ENCODE measurements at places on chromosomes 7 and 10.

DNA sequence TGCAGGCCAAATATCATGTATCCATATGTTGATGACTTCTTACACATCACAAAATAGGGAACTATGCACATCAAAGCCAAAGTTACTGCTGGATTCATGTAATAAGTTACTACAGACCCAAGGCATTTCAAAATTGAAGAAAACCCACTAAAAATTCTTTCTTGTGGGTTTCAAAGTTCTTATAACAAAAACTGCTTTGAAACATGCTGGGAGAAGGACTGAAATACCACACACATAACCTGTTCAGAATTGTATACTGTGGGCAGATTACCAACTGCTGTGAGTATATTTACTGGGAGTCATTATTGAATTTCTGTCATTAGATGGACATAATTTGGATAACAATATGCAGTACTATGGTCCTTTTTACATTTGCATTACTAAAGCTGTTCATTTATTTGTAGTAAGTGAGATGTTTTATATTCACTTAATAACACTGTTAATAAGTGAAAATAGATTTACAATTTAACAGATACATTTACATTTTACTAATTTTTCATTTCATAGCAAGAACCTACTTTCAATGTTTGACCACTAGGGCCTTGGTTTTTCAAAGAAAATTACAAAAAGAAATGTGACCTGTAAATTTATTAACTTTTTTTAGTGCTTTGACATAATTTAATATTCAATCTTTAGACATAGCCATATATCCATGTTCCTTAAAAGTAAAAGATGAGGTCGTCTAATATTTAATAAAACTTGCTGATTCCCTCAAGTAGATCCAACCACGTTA is 132.6 kb downstream of the MAGI2 start:
- H3K4me3 ChIP-seq: no peak overlapping the region
- H3K27ac ChIP-seq: no peak overlapping the region
- no peaks in the 10 kb centered on the region for H3K36me3 ChIP-seq
- no peaks in the 10 kb centered on the region for H3K4me1 ChIP-seq
- DNase-seq: no peak

GRCh38 chr10:114064151-114065048 is 20.7 kb downstream of the ADRB1 start:
- no peak for DNase-seq
- no peak overlapping the region for H3K27ac ChIP-seq
- H3K4me1 ChIP-seq: peaks cover 3% of the 10 kb centered on the region
- no peak overlapping the region for H3K4me3 ChIP-seq
- peaks cover 3% of the 10 kb centered on the region for H3K27me3 ChIP-seq

DNA sequence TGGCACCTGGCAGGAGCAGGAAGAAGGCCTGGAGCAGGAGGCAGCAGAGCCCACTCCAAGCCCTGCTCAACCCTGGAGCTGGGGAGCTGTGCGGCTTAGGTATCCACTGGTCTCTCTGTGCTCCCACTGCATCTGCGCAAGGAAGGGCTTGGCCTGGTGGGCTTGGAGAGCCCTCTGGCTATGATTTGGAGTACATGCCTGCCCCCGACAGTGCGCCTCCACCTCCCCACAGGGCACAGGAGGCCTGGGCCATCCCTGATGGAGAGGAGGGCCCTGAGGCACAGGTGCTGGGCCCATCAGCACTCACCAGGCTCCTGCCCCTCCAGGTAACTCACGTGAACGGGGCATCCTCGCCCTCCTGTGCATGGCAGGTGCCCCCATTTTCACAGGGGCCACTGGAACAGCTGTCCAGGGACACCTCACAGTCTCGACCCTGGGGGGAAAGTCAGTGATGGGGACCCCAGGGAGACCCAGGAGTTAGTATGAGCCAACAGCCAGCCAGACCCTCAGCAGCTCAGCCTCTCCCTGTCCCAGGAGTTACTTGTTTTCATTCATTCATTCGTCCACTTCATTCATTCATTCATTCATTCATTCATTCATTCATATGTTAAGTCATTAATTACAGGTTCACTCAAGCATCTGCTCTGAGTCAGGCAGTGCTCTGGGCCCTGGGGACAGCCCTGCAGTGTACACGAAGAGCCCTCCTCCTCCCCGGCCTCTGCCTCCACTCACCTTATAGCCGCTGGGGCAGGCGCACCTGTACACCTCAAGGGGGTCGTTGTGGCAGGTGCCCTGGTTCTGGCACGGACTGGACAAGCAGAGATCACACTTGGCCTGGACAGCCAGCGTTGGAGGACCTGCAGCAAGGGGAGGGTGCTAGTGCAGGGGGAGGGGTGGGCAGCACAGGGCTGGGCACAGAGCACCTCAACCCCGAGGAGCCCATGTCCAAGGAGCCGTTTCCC is 167.2 kb downstream of the SLIT1 start:
- H3K27ac ChIP-seq: no peak overlapping the region
- peaks cover 2% of the 10 kb centered on the region for H3K27me3 ChIP-seq

DNA sequence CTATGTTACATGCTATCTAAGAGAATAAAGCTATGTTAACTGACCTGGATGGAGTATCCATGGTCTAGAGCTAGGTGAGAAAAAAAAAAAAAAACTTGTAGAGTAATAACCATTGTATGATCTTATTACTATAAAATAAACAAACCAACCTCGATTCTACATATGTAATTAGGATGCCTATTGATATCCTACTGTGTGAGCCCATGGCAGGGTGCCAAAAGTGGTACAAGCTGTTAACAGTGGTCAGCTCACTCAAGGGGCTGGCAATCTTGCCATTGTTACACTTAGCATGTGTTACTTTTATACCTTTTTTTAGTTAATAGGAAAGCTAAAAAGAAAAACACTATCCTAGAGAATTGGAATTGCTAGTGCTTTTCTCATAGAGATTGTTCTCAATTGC is 13.5 kb upstream of the IL6 start:
- H3K4me3 ChIP-seq: no peak overlapping the region
- H3K36me3 ChIP-seq: no peaks in the 10 kb centered on the region
- peaks cover 6% of the 10 kb centered on the region for H3K4me1 ChIP-seq
- no peak for DNase-seq

GRCh38 chr7:149496642-149497391 is 792 bp downstream of the ZNF746 start:
- no peaks in the 10 kb centered on the region for H3K36me3 ChIP-seq
- peak overlapping the region; percentile 98 for H3K4me3 ChIP-seq
- H3K4me1 ChIP-seq: peaks cover 4% of the 10 kb centered on the region
- peak; percentile 54 for DNase-seq
- H3K27me3 ChIP-seq: peaks cover 8% of the 10 kb centered on the region

DNA sequence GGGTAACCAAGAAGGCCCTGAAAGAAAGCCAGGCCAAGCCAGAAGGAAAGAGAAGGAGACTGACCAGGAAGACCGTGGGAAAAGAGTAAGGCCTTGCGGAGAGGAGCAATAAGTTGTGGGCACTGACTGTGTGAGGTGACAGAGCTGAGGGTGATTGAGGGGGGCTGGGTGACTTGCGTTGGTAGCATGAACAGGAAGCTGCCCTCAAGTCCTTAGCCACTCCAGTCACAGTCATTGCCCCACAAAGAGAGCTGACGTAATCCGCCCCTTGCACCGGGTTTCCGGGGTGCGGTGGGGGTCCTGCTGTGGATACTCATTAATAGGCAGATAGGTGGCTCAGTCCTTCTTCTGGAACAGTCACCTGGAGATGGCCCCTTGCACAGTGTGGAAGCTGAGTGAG is 16.1 kb upstream of the DMBT1 start:
- H3K27ac ChIP-seq: no peak overlapping the region
- peaks cover 14% of the 10 kb centered on the region for H3K4me1 ChIP-seq
- H3K36me3 ChIP-seq: no peaks in the 10 kb centered on the region
- H3K27me3 ChIP-seq: no peaks in the 10 kb centered on the region

DNA sequence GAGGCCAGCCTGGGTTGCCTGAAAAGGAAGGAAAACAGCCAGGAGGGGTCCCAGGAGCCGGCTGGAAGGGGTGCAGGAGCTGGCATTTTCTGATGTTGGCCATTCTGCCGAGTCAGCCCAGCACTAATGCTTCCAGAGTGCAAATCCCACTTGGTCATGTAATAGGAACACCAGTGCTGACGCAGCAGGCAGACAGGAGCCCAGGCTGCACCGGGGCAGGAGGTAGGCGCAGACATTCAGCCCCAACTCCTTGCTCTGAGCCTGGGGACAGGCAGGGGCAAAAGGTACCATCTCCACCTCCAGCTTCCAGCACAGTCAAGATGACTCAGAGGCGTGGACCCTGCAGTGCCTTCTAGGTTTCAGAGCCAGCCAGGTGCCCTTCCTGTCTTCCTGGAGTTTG is 10.2 kb upstream of the YWHAG start:
- H3K27ac ChIP-seq: no peak overlapping the region
- peaks cover 11% of the 10 kb centered on the region for H3K27me3 ChIP-seq
- no peak overlapping the region for H3K4me3 ChIP-seq
- DNase-seq: peak; percentile 24

DNA sequence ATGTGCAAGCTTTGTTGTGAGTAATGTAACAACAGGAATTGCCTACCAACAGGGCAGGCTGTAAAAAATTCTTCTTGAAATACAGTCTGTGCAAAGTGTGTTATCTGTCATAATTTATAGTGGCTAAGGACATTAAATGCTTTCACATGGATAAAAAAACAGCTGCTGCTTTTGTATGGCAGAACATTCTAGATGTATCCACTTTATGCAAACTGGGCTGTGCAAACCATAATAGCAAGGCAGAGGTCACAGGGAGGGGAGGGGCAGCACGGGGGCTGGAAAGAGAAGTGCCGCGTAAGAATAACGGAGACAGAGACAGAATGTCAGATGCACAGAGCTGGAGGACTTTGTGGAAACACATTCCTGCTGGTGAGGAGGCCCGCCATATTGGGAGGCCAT is 86.1 kb downstream of the VOPP1 start:
- H3K27ac ChIP-seq: no peak overlapping the region
- H3K4me1 ChIP-seq: peaks cover 11% of the 10 kb centered on the region
- no peaks in the 10 kb centered on the region for H3K27me3 ChIP-seq
- DNase-seq: no peak

- peaks cover 9% of the 10 kb centered on the region for H3K36me3 ChIP-seq
- H3K4me1 ChIP-seq: no peaks in the 10 kb centered on the region
- H3K27ac ChIP-seq: no peak overlapping the region
- H3K27me3 ChIP-seq: no peaks in the 10 kb centered on the region
- DNase-seq: no peak
- H3K4me3 ChIP-seq: no peak overlapping the region
Observed at GRCh38 chr7:155191137-155191536, 106.5 kb upstream of the INSIG1 start.

DNA sequence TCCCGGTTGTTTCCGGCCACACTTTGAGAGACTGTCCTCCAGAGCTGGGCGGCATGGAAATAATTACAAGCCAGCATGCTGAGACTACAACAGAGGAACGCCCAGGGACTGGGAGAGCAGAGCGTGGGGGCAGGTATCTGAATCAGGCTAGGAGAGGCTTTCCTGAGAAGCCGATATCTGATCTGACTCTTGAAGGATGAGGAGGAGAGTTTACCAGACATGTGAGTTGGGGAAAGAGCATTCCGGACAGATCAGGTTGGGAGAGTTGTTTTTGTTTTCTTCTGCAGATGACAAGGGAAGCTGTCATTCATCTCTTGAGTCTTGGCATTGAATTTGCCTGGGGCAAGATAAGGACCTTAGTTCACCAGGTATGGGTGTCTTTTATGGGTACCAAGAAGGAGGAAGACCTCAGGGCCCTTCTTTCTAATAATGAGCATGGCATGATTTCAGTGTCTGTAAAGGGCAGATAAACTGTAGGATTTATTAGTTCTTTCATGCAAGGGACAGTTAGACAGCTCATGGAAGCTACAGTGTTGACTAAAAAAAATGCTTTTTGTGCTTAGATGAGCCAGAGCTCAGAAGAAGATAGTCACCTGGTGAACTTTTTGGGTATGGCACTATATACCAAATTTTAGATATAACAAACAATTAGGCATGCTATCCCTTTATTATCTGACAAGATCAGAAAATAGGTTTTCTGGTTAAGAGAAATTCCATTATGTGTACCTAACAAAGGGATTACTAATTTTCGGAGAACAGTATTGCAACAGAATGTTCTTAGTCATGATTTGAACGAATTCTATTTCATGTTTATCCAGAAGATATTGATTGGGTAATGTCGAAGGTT is 36.2 kb downstream of the WBP1L start:
- H3K4me3 ChIP-seq: no peak overlapping the region
- H3K36me3 ChIP-seq: no peaks in the 10 kb centered on the region
- peaks cover 20% of the 10 kb centered on the region for H3K4me1 ChIP-seq
- no peak for DNase-seq

DNA sequence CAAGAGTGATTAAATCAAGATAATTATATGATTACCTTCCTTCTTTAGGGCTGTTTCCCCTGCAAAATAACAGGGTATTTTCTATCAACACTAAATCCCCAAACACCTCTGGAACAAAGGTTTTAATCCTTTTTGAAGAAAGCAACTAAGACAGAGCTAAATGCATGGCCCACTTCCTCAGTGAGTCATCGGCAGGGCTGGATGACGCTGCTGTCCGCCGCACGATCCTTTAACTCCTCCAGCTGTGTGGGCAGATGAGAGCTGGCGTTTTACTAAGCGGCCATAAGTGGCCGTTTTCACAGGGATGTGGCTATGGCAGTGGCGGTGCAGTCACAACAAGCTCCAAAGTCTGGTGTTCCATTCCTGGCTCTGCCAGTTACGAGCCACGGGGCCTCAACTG is 76.0 kb upstream of the C1QL3 start:
- H3K4me1 ChIP-seq: peaks cover 8% of the 10 kb centered on the region
- no peaks in the 10 kb centered on the region for H3K27me3 ChIP-seq
- H3K27ac ChIP-seq: no peak overlapping the region
- no peak overlapping the region for H3K4me3 ChIP-seq
- DNase-seq: no peak

DNA sequence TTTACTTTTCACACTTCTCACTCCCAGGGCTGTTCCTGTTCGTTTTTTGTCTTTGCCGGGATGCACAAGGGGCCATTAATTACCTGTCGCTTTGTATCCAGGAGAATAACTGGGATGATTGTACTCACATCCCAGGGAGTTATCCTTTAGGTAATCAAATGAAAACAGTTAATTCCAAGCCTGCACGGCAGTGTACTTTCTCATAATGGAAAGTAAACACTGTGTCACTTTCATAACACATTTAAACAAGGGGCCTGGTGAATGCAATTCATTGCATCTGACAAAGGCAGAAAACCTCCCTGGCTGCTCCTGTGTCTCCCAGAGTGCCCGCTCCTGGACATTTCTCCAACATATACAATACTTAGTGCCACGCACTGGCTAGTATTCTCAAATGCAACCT is 138.7 kb upstream of the CELF2 start:
- no peaks in the 10 kb centered on the region for H3K27me3 ChIP-seq
- H3K4me1 ChIP-seq: no peaks in the 10 kb centered on the region
- no peak overlapping the region for H3K4me3 ChIP-seq

DNA sequence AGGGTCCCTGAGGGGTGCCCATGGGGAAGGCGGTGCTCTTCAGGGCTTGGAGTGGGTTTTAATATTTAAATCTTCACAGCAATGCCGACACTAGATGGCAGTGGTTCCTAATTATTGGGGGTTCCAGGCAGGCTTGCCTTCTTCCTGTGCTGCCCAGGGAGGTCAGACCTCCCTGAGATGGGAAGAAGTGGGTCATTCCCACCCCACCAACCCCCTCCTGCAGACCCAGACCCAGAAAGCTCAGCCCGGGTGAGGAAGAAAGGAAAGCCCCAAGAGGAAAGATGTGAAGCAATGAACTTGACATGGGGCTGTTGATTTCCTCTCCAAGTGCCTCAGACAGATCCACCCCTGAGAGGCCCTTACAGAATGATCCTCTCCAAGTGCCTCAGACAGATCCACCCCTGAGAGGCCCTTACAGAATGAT is 85.1 kb upstream of the LANCL2 start:
- peaks cover 6% of the 10 kb centered on the region for H3K27me3 ChIP-seq
- no peak overlapping the region for H3K4me3 ChIP-seq
- peaks cover 2% of the 10 kb centered on the region for H3K4me1 ChIP-seq
- no peak overlapping the region for H3K27ac ChIP-seq

- H3K27me3 ChIP-seq: peaks cover 3% of the 10 kb centered on the region
- H3K4me3 ChIP-seq: peak overlapping the region; percentile 48
- H3K36me3 ChIP-seq: no peaks in the 10 kb centered on the region
- DNase-seq: no peak
- peaks cover 49% of the 10 kb centered on the region for H3K4me1 ChIP-seq
Observed at GRCh38 chr10:116044801-116045248, 228.2 kb downstream of the GFRA1 start.
